Putamen (tissue), 1 donor: ENCODE measurements at places on chromosomes 4 and X.
A peak's percentile ranks its signal among the peaks of the same experiment; 100 is the strongest.

GRCh38 chrX:49191574-49192011, 5.4 kb upstream of the PRICKLE3 start:
- DNase-seq, result no peak

DNA sequence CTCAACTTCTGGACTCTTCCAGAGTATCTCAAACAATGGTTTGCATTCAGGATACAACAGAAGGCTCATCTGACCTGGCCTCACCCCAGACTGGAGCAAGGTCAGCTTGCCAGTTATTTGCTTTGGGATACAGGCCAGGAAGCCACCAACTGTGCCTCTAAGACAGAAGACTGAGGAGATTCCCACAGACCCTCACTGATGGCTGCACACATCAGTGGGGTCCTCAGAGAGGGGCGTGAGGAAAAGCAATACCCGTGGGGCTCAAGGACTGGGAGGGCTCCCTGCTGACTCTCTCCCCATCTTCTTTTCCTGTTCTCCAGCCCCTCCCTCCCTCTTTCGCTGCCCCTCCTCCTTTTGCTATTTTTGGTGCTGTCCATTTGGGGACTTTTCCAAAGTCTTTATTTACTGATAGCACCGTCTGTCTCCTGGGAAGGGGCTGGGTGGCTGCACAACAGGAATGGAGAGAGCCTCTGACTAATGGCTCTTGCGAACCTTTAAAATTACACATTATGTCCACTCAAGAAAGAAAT, 23.2 kb downstream of the RELL1 start:
- no peak for DNase-seq

GRCh38 chrX:129545408-129545807, 5.3 kb downstream of the OCRL start:
- no peak for DNase-seq

DNA sequence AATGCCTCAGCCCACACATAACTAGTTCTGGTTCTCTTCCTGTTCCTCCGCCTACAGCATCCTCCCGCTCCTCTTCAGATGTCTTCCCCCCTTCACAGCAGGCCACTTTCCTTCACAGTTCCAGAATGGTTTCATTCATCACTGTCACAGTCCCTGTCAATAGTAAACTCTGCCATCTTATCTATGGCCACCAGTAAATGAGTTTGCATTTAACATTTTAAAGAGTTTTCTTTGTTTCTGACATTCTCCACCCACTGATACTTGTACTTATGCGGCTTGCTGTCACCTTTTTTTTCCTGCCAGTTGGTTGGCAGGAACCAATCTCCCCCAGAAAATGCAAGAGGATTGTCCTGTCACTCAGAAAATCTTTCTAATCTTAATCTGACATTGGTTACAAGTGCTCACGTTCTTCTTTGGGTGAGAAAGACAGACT, 114.1 kb downstream of the GLUD2 start:
- peak; percentile 35 for DNase-seq

- DNase-seq, result no peak
Observed at GRCh38 chr4:55169352-55169961, 44.1 kb upstream of the KDR start.

DNA sequence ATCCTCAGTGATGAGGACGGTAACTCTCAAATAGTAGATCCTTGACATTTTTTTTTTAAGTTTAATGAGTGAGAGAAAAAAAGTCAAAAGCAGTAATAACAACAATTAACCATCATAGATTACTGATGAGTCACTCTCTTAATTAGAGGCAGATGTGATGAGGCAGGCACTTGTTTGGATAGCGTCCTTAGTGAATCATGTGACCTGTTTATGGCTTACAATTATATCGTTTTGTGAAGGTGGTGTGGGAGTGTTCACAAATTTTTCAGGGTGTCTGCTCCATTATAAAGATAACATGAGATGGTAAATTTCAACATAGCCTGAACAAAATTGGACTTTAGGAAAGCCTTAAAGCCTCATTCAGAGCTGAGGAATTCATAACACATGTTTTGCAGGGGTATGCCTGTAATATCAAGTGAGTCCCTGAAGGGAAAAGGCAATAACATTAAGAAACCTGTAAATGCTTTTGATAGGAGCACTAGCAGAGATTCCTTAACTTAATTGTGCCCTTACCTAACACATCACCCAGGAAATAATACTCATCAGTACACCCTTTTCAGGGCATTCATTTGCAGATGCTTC, 51.9 kb upstream of the XIAP start:
- DNase-seq, result no peak

- no peak for DNase-seq
Observed at GRCh38 chr4:150816491-150816890, 198.6 kb downstream of the LRBA start.

DNA sequence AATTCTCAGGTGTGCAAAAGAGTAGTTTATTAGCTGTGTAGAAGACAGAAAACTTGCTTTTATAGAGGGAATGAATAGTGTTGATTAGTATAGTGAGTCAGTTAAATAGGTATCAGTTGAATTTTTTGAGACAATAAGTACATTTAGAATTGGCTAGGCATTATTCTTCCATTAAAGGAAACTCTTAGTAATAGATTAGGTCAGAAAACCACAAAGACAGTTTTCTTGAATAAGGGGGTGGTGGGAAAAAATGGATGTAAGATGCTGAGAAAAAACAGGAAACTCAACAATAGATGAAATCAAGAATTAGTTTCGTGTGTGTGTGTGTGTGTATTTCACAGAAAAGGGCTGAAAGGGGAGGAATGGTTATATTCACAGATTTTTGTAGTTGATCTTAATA, 16.8 kb downstream of the CD38 start:
- no peak for DNase-seq

DNA sequence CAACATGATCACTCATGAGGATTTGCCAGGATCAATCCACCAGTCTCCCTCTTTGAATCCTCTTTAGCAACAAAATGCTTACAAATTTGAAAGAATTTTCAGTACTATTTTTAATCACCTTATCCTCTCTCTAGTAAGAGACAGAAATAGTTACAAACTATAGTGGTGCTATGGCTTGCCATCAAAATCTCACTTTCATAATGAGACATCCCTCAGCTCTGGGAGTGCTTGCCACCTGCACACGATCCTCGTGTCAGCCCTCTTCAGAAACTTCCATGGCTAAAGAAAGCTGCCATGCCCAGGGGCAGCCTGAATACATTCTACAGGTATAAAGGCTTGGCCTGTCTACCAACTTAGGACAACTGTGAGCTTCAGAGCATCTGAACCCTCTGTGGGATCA, 5.1 kb upstream of the DHX15 start:
- no peak for DNase-seq

GRCh38 chrX:125654501-125654900, 334.8 kb downstream of the TEX13C start:
- DNase-seq, result no peak

DNA sequence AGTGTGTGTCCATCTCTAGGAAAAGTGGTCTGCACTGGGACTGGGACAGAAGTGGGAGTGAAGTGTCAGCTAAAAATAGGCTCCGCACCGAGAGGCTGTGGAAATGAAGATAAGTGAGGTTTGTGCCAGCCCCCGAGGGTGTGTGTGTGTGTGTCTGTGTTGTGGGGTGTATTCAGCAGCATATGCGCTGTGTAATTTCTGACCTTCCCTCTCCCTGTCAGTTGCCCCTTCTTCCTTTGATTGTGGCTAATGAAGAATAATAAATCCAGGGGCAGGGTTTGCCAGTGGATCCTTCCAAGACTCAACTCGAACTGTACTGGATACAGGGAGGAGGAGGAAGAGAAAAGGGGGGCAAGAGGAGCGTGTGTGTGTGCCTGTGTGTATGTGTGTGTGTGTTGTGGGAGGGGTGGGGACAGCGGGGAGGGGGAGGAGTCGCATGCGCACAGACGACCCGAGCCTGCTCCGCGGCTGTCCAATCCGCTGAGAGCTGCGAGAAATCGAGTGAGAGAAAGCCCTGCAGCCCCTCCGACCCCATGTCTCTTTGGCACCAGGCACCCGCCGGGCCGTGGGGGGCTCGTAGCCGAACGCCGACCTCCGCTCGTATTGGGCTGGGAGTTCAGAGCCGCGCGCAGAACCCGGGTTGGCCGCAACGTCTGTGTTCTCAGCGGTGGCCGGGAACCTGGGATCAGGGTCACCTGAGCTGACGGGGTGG, 916 bp upstream of the POU4F2 start:
- DNase-seq, result no peak

GRCh38 chr4:67892905-67893304, 9.1 kb upstream of the TMPRSS11D start:
- DNase-seq, result no peak

- no peak for DNase-seq
Observed at GRCh38 chrX:30935985-30936384, 46.9 kb upstream of the TAB3 start.

DNA sequence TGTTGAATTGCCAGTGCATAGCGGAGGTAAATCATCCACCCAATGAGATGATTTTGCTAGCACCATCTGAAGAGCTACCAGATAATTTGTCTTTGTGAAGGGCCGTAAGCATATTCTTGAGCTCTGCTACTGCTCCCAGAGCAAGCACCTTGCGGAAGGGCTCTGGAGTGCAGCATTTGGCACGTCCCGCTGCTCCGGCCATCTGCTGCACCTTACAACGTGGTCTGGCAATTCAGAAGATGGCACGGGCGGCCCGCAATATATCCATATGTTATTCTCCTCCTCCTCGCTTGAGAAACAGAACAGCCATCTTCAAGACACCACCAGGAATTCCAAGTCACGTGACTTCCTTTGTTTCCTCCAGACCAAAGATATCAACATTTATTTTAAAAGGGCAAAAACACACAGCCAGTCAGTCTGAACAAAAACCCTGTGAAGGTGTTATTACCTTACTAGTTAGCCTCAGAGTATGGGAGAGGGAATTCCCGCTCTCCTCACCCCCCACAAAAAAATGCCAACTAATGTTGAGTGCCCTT, 1095.7 kb upstream of the TENM3 start:
- DNase-seq, result no peak

- peak; percentile 60 for DNase-seq
Observed at GRCh38 chr4:64539234-64539849, 130.1 kb upstream of the TECRL start.

GRCh38 chr4:74640111-74640903, 154.0 kb downstream of the BTC start:
- no peak for DNase-seq

GRCh38 chr4:78901882-78902281, 37.4 kb downstream of the PAQR3 start:
- DNase-seq, result no peak

GRCh38 chrX:1535241-1536041, 1.5 kb downstream of the P2RY8 start:
- DNase-seq, result no peak

- DNase-seq, result no peak
Observed at GRCh38 chr4:22202975-22203710, 254.6 kb upstream of the KCNIP4 start.

DNA sequence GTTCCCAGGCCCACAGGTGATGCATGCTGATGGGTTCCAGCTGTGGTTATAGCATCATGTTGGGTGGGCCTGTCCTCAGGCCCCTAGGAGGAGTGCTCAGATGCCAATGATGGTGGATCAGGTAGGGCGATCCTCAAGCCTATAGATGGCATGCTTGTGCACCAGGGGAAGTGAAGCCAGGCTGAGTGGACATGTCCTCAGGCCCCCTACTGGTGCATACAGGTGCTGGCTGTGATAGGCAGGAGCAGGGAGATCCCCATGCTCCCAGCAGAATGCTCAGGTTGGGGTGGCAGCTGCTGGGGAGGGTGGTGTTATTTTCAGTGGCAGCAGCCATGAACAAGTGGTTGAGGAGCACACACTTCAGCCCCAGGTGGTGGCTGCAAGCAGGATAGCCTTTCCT, 96.0 kb downstream of the SMARCA1 start:
- no peak for DNase-seq

GRCh38 chr4:37138789-37139188, 105.8 kb upstream of the NWD2 start:
- no peak for DNase-seq

DNA sequence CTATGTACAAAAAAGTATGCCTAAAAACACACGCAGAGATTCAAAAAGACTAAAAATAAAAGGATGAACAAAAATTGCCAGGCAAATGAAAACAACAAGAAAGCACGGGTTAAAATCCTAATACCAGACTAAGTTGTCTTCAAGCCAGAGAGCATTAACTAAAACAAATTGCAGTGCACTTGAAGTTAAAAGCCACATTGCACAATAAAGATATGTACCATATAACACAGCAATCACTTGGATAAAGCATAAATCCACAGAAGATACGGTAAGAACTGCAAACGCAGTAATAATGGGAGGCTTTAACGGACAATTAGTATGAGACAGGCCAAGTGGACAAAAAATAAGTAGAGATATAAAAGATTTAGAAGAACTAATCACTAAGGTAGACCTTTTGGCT, 14.9 kb downstream of the CCDC158 start:
- no peak for DNase-seq

DNA sequence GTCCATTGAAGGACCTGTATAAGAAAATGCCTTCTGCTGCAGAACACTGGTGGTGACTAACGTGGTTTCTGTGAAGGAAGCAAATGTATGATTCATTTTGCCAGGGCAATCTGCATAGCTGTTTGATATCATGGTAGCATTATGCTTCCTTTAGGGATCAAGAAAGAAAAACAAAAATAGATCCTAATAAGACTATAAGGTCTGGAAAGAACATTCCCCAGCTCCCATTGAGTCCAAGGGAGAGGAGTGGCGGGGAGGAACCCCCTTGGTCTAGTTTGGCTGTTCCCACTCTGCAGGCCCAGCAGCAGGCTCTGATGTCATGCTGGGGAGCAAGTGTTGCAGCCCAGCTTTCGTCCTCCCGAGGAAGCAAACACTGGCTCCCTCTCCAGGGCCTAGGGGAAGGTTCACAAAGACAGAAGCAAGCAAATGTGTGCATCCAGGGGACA, 154.5 kb upstream of the GALNT7 start:
- no peak for DNase-seq

GRCh38 chrX:137667776-137668175, 101.8 kb downstream of the ZIC3 start:
- DNase-seq, result no peak

GRCh38 chrX:79081895-79082512, 62.5 kb upstream of the GPR174 start:
- peak; percentile 4 for DNase-seq

DNA sequence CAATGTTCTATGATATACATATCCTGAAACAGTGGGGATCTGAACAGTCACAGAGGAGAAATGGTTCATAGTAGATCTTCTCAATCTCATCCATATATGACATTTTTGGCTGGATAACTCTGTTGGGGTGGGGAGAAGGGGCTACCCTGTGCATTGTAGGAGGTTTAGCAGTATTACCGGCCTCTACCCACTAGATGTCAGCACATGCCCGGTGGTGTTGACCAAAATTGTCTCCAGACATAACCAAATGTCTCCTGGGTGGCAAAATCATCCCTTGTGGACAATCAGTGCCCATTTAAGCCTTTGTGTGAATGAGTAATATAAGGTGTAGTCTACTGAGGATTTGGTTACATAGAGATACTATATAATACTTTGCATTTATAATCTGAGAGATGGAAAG, 89.9 kb downstream of the PLS3 start:
- no peak for DNase-seq

DNA sequence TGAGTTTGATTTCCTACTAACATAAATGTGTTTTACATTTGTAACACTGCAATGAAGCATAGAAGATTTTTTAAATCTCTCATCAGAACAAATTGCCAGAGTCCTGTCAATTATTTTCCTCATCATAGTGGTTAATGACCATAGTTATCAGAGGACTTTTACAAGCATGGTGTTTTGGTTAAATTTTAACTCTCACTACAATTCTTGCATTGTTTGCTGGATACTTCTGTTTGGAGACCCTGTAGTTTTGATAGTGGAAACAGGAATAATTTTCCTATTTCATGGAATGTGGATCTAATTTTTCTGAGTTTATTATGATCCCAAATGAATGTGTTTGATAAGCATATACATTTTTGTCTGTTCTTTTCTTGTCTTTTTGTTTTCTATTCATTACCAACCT, 16.8 kb downstream of the NIPAL1 start:
- no peak for DNase-seq

GRCh38 chr4:111649308-111649707, 495.9 kb upstream of the FAM241A start:
- no peak for DNase-seq
